ENCODE measurements at places on chromosomes 13 and 19.

DNA sequence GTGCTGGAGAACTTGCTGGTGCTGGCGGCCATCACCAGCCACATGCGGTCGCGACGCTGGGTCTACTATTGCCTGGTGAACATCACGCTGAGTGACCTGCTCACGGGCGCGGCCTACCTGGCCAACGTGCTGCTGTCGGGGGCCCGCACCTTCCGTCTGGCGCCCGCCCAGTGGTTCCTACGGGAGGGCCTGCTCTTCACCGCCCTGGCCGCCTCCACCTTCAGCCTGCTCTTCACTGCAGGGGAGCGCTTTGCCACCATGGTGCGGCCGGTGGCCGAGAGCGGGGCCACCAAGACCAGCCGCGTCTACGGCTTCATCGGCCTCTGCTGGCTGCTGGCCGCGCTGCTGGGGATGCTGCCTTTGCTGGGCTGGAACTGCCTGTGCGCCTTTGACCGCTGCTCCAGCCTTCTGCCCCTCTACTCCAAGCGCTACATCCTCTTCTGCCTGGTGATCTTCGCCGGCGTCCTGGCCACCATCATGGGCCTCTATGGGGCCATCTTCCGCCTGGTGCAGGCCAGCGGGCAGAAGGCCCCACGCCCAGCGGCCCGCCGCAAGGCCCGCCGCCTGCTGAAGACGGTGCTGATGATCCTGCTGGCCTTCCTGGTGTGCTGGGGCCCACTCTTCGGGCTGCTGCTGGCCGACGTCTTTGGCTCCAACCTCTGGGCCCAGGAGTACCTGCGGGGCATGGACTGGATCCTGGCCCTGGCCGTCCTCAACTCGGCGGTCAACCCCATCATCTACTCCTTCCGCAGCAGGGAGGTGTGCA, 587 bp downstream of the S1PR4 start:
- no peak for DNase-seq

- peak; percentile 10 for DNase-seq
Measured at GRCh38 chr19:48635263-48635965, 1.8 kb downstream of the DBP start.

DNA sequence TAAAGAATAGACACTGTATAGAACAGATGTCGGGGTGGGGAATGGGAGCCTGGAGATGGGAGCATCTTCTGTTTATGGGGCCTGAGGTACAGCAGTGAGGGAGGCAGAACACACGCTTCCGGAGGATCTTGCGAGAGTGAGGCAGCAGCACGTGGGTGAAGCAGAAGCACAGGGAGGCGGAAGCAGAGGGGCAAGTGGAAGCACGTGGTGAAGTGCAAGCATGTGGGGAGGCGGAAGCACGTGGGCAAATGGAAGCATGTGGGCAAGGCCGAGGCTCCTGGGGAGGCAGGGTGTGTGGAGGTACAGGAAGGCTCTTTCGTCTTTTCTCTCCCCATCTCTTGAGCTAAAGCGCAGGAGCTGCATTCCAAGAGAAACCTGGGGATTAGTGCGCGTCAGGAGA, 198.4 kb downstream of the ATP8A2 start:
- no peak for DNase-seq

GRCh38 chr19:1394252-1395193, 6.8 kb downstream of the GAMT start:
- no peak for DNase-seq

GRCh38 chr19:47778049-47778953, at the start of gene SELENOW:
TSS of gene SELENOW (plus strand) at chr19:47778703. CDS start at chr19:47778786, 83 bp downstream.
- no peak for DNase-seq

DNA sequence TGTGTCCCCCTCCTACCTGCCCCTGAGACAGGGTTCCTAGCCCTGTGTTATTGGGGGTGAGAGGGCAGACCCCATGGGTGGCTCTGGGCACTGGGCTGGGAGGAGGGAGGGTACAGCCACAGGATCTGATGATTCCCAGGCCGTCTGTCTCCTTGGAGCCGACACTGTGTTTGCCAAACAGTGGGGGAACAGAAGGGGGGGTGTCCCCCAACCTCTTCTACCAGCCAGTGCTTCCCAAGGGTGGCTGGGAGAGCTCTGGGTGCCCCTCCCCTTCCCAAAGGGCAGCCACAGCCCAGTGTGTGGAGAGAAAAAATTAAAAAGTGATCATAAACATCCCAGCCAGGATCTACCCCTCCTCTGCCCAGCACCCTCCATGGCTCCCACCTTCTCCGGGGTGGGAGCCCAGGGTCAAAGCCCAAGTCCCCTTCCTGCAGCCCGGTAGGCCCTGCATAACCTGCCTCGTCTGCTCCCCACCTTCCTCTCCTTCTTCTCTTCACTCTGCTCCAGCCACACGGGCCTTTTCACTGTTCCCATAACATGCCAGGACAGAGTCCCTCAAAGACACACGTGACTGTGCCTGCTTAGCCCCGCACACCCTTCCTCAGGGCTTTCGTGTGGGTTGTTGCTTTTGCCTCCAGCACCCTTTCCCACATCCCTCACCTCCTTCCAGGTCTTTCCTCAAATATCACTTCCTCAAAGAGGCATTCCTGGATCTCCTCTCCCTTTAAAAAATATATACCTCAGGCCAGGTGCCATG, 1.4 kb upstream of the PLIN4 start:
- DNase-seq: no peak

- DNase-seq: peak; percentile 11
Measured at GRCh38 chr19:47726467-47726866, 13.2 kb downstream of the EHD2 start.

GRCh38 chr19:49151267-49152118, 3.7 kb downstream of the HRC start:
- peak; percentile 63 for DNase-seq

DNA sequence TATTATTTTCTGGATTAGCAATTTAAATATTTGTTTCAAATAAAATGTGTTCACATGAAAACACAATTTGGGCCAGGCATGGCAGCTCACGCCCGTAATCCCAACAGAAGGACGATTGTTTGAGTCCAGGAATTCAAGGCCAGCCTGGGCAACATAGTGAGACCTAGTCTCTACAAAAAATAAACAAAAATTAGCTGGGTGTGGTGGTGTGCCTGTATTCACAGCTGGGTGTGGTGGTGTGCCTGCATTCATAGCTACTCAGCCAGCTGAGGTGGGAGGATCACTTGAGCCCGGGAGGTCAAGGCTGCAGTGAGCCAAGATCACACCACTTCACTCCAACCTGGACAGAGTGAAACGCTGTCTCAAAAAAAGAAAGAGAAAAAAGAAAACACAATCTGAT, 46.4 kb downstream of the KPNA3 start:
- DNase-seq: no peak

GRCh38 chr13:47109028-47109427, 212.2 kb upstream of the HTR2A start:
- no peak for DNase-seq

- no peak for DNase-seq
Measured at GRCh38 chr19:4581666-4582553, 22.4 kb upstream of the SEMA6B start.

GRCh38 chr13:93875547-93875946, 603.9 kb downstream of the DCT start:
- no peak for DNase-seq

DNA sequence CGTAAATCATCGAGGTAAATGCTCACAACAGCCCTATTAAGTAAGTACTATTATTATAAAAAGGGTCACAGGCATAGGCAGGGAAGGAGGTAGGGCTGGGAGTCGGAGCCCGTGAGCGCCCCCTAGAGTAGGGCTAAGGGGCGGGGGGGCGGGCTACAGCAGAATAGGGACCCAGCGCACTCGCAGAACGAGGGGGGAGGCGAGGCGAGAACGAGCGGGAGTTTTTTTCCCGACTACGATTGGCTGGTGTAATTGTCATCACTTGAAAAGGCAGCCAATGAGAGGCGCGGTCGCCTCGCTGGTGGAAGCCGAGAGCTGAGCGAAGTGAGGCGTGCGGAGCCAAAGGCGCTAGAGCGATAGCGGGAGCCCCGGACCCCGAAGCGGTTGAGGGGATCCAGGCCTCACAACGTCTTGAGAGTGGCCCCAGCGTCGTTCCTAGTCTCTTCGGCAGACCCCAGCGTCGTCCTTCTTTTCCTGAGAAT, 24.2 kb downstream of the KEAP1 start:
- DNase-seq: peak; percentile 85

DNA sequence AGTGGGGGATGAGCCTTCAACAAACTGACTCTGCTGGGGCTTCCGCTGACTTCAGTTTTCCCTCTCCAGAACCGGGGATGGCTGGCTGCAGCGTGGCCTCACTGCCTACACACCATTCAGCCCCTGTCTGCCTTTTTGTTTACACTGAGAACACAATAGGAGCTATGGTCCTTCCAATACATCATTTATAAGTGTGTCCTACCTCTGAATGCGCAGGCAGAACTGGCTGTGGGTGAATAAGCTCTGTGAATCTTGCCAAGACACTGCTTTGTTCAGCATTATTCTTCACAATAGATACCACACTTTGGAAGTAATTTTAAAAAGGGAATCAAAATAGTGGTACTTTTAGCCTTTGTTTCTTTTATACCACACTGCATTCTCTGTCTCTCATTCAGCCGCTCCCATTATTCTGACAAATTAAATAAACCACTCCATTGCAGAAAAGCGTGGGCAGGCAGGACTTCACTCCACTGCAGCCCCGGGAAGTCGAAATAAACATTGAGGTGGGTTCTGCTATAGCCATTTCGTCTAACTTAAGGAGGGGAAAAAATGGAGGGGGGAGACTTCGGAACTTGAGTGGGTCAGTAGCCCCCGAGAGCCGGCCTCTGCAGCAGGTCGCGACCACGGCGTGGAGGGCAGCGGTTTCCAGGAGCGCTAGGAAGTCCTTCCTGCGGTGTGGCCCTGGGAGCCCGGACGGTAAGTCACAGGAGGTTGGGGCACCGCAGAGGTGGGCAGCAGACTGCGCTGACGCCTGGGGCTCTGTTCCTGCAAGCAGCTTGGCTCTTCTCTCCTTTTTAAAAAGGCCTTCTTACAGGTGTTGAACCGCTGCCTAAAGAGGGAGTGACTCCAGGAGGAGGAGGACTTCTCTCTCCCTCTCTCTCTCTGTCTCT, 94.8 kb upstream of the SOX1 start:
- DNase-seq: no peak

GRCh38 chr19:38692458-38693379, 45.3 kb downstream of the ACTN4 start:
- DNase-seq: peak; percentile 31

DNA sequence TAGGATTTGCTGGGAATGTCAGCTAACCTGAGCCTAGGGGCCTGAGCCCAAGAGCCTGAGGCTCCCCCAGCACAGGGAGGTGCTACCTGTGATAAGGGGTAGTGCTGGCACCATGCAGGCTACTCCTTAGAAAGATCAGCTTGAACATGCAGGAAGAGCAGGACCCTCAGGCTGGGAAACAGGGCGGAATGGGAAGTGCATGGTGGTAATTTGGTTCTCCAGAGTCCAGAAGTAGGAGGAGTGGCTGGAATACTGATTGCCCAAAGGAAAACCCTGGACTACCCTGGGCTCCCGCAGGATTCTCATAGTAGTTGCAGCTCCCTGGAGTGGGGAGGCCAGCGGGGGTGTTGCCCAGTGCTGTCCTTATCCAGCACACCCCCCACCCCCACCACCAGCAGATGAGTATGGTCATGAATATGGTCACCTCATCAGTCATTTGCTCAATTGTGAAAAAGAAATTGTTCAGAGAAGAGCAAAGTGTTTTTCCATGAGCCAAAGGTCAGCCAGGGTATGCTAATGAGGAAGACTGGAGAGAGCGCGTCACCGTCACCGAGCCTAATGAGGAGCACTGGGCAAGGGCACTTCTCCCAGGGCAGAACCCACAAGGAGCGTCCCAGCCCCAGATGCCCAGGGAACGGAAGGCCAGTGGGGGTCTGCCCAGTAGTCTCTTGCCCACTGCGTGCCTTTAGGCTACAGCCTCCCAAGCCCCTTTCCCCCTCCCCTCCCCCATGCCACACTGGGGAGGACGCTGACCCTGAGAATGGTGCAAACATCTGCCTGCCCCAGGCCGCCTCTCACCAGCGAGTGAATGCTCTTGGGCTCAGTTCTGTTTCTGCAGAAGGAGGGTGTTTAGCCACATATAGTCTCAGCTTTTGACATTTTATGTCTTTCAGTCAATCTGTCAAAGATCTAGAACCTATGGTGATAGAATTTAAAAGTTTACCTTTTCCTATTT, 5.3 kb downstream of the SLC25A15 start:
- no peak for DNase-seq

- no peak for DNase-seq
Measured at GRCh38 chr19:3350014-3350663, 16.2 kb upstream of the NFIC start.

DNA sequence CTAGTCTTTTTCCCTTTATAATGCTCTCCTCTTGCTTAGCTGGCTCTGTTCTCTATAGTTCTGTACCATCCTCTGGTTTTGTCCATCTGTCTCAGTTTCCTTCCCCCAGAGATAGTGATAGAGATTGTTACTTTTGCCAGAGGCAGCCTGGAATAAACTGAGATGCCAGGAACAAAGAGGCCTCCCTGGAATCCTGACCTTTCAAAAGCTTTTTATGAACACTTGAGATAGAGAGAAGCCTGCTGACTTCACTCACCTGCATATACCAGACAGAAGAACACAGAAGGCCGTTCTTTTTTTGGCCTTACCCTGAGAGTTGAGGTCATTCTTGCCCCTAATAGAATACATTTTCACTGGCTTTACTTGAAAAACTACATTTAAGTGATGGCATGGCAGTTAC, 150.2 kb downstream of the LHFPL6 start:
- DNase-seq: no peak

- DNase-seq: no peak
Measured at GRCh38 chr19:21474671-21475181, 30.7 kb upstream of the ZNF429 start.

DNA sequence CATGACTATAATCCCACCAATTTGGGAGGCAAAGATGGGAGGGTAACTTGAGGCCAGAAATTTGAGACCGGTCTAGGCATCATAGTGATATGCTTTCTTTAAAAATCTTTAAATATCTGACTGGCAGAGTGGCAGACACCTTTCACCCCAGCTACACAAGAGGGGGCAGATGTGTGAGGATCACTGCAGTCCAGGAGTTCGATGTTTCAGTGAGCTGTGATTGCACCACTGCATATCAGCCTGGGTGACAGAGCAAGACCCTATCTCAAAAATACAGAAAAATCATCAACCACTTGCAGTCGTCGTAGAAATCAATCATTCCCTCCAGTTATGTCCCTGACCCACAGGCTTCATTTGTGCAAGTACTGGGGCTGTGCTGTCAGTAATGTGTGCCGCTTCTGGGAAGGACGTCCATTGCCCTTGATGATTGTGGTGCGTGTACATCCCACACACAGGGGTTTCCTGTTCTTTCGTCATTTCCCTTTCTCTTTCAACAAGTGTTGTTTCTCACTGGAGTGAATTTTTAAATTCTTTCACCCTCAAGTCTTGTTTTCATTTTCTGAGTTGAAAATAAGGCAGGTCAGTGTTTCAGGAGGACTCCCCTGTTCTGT, 1.4 kb downstream of the LGALS14 start:
- DNase-seq: peak; percentile 51

- DNase-seq: no peak
Measured at GRCh38 chr19:33456076-33456844, 65.3 kb downstream of the PEPD start.

GRCh38 chr19:6101991-6102390, 8.3 kb downstream of the RFX2 start:
- no peak for DNase-seq
